ENCODE measurements at places on chromosomes 3 and 15. TPM values are rescaled to one million over a fixed set of nuclear protein-coding genes. Genes with fewer than 3 reads are reported as not detected.

EXD1 gene
- not detected for total RNA-seq

COPG1 gene
- 197 TPM for total RNA-seq

CFAP91 gene
- total RNA-seq = not detected

MNS1 gene
- total RNA-seq = 0.32 TPM

HHATL gene
- total RNA-seq = not detected

SCN10A gene
- under 0.01 TPM for total RNA-seq

ARNT2 gene
- total RNA-seq = 0.44 TPM

LRRC34 gene
- 0.16 TPM for total RNA-seq

RBP2 gene
- total RNA-seq = not detected

CCNB2 gene
- 18.7 TPM for total RNA-seq

IRAK2 gene
- 44.3 TPM for total RNA-seq

CKMT1A gene
- not detected for total RNA-seq

KNG1 gene
- total RNA-seq = not detected

PTPRG gene
- total RNA-seq = 22.5 TPM

CRYGS gene
- 2.4 TPM for total RNA-seq

OR5K3 gene
- total RNA-seq = not detected

SCG3 gene
- total RNA-seq = 0.25 TPM

SLC28A1 gene
- not detected for total RNA-seq

HOMER2 gene
- 0.38 TPM for total RNA-seq

CNTN6 gene
- not detected for total RNA-seq

MESP2 gene
- total RNA-seq = not detected
